ENCODE measurements at places on chromosomes 5 and 9.

- DNase-seq = no peak
Observed at GRCh38 chr9:136566901-136567300, 21.1 kb upstream of the NOTCH1 start.

DNA sequence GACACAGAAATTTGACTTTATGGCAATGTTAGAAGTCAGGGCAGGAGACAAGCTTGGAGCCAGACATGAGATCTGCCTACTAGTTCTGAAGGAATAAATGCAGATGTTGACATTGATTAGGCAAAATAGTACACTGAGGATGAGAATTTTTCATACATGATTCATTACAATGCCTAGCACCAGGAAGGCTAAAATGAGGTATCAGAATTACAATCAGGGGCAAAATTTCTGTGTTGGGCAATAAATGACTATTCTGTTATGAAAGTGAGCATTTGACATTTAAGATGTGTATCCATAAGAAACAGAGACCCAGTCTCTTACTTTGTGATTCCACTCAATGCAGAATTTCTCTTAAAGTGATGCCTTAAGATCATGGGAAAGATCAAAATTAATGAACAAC is 92.4 kb upstream of the CDH10 start:
- DNase-seq = no peak

- DNase-seq = no peak
Observed at GRCh38 chr9:120486835-120487234, 93.1 kb downstream of the CDK5RAP2 start.

GRCh38 chr5:147675168-147675567 is 107.4 kb downstream of the JAKMIP2 start:
- DNase-seq = no peak

- DNase-seq = no peak
Observed at GRCh38 chr5:124259017-124259416, 487.4 kb downstream of the ZNF608 start.

DNA sequence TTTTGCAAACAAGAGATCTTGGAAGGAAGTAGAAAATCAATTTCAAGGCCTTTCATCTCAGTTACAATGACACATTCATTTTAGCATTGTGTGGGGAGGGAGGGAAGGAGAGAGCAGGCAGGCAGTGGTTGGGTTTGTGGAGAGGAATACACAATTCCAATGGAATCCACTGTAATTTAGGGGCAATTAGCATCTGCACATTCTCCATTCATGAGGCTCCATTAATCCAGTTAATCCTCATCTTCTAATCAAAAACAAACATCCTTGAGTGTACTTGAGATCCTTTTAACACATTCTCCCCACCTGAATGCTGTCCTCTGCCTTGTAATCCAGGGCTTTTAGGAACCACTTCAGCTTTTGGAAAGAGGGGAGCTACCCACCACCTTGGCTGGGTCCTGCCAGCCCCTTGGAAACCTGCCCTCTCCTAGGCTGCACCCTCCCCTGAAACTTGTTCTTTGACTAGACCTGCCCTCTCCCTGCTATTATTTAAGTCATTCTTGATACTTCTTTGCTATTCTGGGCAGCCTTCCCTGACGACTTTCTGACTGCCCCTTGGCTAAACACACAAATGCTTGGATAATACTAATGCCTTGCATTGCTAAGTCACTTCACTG is 271.2 kb downstream of the SLIT3 start:
- no peak for DNase-seq

GRCh38 chr9:19171271-19171670 is 44.0 kb upstream of the PLIN2 start:
- DNase-seq = no peak

GRCh38 chr9:35798658-35799374 is 7.4 kb downstream of the NPR2 start:
- no peak for DNase-seq

GRCh38 chr5:55852503-55852902 is 1.3 kb downstream of the IL31RA start:
- DNase-seq = no peak

DNA sequence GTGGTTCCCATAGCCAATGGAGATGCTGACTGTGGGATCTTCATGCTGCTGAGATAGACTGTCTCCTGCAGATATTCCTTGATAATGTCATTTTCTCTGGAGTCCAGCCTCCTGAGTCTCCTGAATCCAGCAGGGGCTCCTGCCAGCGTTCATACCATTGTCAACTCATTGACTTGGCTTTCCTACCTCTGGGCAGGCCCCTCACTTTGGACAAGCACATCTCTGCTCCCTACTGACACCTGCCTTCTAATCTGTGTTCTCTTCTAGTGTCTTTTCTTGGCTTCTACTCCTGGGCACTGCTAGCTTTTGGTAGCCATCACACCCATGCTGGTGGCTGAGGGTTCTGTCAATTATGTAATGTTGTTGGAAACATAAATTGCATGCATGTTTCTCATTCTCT is 138.0 kb downstream of the ADCY2 start:
- no peak for DNase-seq

DNA sequence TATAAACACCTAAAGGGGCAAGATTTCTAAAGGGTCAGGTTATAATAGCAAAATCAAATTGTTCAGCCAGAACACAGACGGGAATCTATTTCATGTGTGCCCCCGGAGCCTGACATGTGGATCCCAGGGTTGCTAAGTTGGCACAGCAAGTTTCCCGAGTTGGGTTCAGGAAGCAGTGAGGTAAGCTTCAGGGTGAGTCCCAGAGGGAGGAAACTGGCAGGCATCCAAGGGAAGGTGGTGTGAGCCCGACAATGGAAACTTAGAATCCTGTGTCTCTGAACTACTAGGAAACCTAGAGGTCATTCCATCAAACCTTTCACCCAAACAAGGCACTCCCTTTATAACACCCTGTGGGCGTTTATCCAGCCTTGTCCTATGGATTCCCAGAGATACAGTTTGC is 98.4 kb downstream of the ADRB2 start:
- DNase-seq = no peak

All from CD8-positive, alpha-beta memory T cell (primary cell).